HCT116 (cell line): ENCODE measurements at places on chromosomes 5 and 9.

DNA sequence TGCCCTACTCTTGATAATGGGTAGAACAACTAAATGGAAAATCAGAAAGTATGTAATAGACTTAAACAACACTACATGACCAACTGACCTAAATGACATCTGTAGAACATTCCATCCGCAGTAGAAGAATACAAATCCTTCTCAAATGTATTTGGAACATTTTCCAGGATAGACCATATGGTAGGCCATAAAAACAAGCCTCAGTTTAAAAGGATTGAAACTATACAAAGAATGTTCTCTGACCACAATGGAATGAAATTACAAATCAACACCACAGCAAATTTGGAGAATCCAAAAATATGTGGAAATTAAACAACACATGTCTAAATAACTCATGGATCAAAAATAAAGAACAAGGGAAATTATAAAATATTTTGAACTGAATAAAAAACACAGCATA lies 189.2 kb downstream of the NDUFS4 start:
- no peak for DNase-seq

- DNase-seq: no peak
Observed at GRCh38 chr5:6493681-6494454, 45.2 kb downstream of the UBE2QL1 start.

- no peak for DNase-seq
Observed at GRCh38 chr5:1948111-1948510, 65.4 kb upstream of the IRX4 start.

- no peak for DNase-seq
Observed at GRCh38 chr9:33426843-33427293, 20.5 kb downstream of the AQP3 start.

GRCh38 chr9:111058166-111058565 lies 19.9 kb upstream of the LPAR1 start:
- DNase-seq: no peak
